Fibroblast of the conjunctiva (primary cell): ENCODE measurements at places on chromosomes 3 and 15.

DNA sequence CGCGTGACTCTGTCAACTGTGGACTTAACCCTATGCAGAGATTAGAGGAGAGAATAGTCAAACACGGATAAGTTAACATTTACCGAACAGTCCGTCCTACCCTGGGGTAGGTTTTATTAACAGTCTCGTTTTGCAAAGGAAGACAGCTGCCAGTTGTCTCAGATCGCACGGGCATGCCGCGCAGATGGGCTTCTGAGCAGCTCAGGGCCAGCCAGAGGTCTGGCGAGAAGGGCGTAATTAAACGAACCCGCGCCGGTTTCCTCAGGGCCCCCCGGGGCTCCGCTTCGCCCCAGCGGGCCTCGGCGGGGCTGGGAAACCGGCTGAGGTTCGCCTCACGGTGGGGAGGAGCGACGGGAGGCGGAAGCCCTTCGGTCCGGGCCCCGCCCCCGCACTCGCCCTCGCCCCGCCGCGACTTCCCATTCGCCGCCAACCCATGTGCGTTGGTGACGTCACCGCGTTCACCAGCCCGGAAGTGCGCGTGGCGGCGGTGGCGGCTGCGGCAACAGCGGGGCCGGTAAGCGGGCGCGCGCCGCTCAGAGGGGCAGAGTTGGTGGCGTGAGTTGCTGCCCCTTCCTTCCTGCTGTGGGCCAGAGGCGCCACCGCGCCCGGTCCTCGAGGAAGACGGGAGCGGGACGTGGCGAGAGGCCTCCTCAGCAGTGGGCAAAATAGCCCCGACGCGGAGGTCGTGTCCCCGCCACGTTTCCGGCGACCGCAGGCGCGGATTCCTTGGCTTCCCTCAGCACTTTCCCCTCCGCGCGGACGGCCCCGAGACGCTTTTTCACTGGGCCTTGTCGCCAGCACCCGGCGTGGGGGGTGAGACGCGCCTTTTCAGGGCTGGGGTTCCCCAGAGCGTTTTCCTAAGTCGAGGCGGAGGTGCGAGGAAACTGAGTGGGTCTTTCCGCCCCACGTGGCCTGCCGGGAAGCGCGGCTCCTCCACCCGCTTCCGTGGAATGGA is at the start of gene TRNT1:
Gene TRNT1, plus strand, starts transcription at position 464 of the 955 bp plus-strand sequence. CDS start 2,101 bp downstream, outside the sequence.
- peak; percentile 87 for DNase-seq

GRCh38 chr3:17686613-17687012 is 55.8 kb downstream of the TBC1D5 start:
- DNase-seq: no peak

DNA sequence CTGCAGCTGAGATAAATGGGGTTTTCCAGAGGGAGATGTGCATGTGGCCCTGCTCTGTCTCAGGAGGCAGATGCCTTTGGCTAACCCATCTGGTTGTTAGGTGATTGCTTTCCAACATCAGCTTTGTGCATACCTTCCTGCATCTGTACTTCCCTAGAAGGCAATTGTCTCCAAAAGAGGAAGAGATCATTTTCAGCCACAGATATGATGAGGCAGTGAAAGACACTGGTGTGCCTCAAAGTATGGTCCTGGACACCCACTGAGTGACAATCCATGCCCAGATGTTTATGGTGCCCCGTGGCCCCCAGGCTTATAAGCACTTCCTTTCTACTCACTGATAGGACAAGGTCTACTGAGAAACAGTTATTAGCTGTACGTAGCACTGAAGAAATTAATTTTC is 117.5 kb upstream of the NR2F2 start:
- DNase-seq: no peak

- no peak for DNase-seq
These were observed 131.6 kb upstream of the RASGRP1 start for GRCh38 chr15:38696109-38696727.

- DNase-seq: no peak
These were observed 6.1 kb downstream of the SEMA3G start for GRCh38 chr3:52438579-52439425.

- no peak for DNase-seq
These were observed 47.6 kb downstream of the ARIH1 start for GRCh38 chr15:72521682-72522081.
